ENCODE measurements at places on chromosomes 5 and 9.

DNA sequence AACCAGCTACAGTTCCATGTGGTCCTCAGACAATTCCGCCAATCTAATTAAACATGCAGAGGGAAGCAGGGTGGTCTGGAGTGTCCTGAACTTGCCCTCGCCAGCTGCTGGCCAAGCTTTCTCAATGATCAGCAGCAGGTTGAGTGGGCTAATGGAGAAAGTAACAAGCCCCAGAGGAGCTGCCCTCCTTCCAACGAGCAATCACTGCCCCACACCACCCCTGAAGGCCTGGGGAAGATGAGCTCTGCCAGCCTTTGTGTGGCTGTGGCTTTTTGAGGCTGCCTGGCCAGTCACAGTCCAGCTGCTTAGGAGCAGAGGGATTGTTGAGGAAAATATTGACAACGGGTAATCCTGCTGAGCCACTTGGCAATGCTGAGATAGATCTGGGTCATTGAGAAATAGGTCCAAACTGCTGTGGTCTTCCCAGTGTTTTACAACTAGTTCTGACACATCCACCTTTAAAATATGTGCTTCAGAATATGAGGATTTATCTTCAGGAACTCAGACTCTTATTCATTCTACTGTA lies 107.3 kb downstream of the CD180 start:
- no peak overlapping the region for H3K4me3 ChIP-seq
- no peaks in the 10 kb centered on the region for H3K27me3 ChIP-seq
- H3K4me1 ChIP-seq, result no peaks in the 10 kb centered on the region
- H3K36me3 ChIP-seq, result no peaks in the 10 kb centered on the region

- H3K4me1 ChIP-seq, result no peaks in the 10 kb centered on the region
- H3K27ac ChIP-seq, result no peak overlapping the region
- no peak overlapping the region for H3K4me3 ChIP-seq
Measured at GRCh38 chr5:169408731-169409130, 107.8 kb upstream of the SLIT3 start.

DNA sequence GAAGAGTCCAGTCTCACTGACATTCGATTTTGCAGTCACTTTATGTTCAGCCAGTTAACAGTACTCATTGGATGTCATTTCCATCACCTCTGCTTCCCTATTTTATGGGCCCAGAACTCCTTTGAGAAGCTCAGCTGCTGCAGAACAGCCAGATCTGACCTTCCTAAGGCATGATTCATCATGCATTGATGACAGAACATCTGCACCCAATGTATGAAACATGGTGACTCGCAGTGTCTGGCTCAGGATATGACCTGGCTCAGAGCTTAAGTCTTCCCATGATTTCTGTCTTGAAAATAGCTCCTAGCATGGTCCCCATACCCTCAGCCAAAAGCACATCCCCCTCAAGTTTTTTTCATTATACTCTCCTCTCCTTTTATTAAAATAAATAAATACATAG lies 92.6 kb upstream of the TRIM32 start:
- no peaks in the 10 kb centered on the region for H3K4me1 ChIP-seq
- H3K27me3 ChIP-seq, result no peaks in the 10 kb centered on the region
- no peak overlapping the region for H3K27ac ChIP-seq
- no peak overlapping the region for H3K4me3 ChIP-seq
- DNase-seq, result no peak

DNA sequence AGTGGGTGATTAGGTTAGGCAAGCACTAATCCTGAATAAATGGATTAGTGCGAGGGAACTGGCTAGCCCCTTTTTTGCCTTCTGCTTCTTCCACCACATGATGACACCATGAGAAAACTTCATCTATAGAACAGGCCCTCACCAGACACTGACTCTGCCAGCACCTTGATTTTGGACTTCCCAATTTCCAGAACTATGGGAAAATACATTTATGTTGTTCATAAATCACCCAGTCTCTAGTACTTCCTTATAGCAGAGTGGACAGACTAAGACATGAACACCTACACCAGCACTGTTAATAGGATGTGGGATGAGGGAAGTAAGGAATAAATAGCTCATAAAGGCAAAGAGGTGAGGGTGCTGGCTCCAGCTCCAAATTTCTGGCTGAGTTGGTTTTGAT lies 1.4 kb downstream of the ZNF622 start:
- no peak for DNase-seq
- peaks cover 2% of the 10 kb centered on the region for H3K36me3 ChIP-seq
- H3K27me3 ChIP-seq, result no peaks in the 10 kb centered on the region

- DNase-seq, result peak; percentile 53
- H3K36me3 ChIP-seq, result no peaks in the 10 kb centered on the region
- H3K4me3 ChIP-seq, result no peak overlapping the region
- no peaks in the 10 kb centered on the region for H3K27me3 ChIP-seq
- H3K4me1 ChIP-seq, result no peaks in the 10 kb centered on the region
Measured at GRCh38 chr5:64923151-64923685, 154.5 kb downstream of the CWC27 start.

- no peaks in the 10 kb centered on the region for H3K36me3 ChIP-seq
- DNase-seq, result no peak
- H3K27ac ChIP-seq, result no peak overlapping the region
Measured at GRCh38 chr5:40291338-40291737, 388.4 kb upstream of the PTGER4 start.

GRCh38 chr5:6087576-6087975 lies 290.8 kb downstream of the MED10 start:
- H3K4me3 ChIP-seq, result no peak overlapping the region
- no peak overlapping the region for H3K27ac ChIP-seq
- no peak for DNase-seq

- H3K36me3 ChIP-seq, result no peaks in the 10 kb centered on the region
- H3K27me3 ChIP-seq, result no peaks in the 10 kb centered on the region
- H3K4me3 ChIP-seq, result peak within 1 kb of the TSS; percentile 54
- DNase-seq, result peak; percentile 72
- H3K27ac ChIP-seq, result peak within 1 kb of the TSS; percentile 89
Measured at GRCh38 chr9:4489919-4490704, at the start of gene SLC1A1. Gene SLC1A1, plus strand, starts transcription at chr9:4490468. Its CDS starts 212 bp downstream, at chr9:4490680.

DNA sequence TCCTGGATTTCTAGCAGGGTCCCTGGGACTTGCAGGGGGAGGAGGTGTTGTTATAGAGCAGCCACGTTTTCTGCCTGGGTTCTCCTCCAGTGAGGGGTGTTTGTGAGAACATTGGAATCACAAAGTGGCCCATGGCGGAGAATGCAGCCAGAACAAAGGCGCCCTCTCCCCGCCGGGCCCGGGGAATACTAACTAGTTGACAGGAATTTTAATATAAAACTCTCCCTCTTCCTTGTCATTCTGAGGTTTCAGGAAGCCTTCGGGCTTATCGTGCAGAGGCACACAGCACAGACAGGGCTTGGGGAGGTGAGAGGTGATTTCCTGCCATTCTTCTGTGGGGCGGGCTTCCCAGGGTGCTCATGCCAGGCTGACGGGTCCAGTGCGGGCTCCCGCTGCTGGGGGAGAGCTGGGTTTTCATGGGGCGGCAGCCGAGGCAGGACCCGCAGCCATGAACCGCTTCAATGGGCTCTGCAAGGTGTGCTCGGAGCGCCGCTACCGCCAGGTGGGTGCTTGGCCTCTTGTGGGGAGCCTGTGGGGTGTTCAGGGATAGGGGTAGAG lies 37.7 kb downstream of the RGS3 start:
- H3K36me3 ChIP-seq, result no peaks in the 10 kb centered on the region
- H3K27ac ChIP-seq, result no peak overlapping the region
- H3K4me3 ChIP-seq, result no peak overlapping the region
- peak; percentile 50 for DNase-seq

DNA sequence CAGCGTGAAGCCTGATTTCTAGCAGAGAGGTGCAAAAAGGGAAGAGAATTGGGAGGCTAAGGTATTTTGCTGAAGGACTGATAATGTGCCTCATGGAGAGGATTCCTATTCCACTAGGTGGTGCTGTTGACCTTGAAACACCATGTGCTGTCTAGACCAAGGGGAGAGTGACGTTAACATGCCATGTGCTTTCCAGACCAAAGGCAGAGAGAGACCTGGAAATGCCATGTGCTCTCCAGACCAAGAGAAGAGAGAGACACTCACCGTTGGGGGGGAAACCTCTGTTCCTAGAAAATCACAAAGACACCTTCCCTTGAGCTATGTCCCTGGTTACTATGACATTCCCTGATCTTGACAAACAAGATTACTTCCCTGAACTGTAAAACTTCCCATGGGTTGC lies 286.0 kb upstream of the TUSC1 start:
- H3K4me1 ChIP-seq, result no peaks in the 10 kb centered on the region
- peak; percentile 95 for DNase-seq
- H3K27ac ChIP-seq, result no peak overlapping the region
- no peak overlapping the region for H3K4me3 ChIP-seq

DNA sequence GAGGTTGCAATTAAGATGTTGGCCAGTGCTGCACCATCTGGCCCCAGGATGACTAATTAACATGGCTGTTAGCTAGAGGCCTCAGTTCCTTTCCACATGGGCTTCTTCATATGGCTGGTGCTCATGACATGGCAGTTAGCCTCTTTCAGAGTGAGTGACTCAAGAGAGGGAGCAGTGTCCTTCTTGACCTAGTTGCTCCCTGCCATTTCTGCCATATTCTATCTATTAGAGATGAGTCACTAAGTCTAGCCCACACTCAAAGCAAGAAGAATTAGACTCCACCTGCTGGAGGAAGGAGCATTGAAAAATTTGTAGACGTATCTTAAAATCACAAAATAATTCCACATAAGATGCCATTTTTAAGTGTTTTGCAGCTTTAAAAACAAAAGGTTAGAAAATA lies 651.2 kb upstream of the CCNG1 start:
- H3K4me3 ChIP-seq, result no peak overlapping the region
- H3K27me3 ChIP-seq, result no peaks in the 10 kb centered on the region
- DNase-seq, result peak; percentile 18
- no peaks in the 10 kb centered on the region for H3K36me3 ChIP-seq
- no peak overlapping the region for H3K27ac ChIP-seq

DNA sequence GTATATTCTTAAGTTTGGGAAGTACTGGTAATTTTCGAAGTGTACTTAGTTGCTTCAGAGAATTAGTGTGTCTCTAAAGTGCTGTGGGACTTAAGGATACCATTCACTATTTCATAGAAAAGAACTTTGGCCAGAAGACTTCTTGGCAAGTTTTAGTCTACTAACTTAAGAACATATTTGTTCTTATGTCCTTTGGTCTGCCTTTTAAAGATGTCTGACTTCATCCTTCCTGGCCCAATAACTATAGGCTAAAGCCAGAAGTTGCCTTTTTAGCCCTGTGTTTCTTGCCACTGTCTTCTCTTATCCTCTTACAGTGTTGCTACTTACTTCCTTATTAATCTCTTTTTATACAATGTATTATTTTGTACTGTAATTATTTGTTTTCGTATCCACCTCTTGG lies 6.3 kb downstream of the RBM27 start:
- no peak overlapping the region for H3K4me3 ChIP-seq
- DNase-seq, result no peak
- H3K27ac ChIP-seq, result no peak overlapping the region
- H3K27me3 ChIP-seq, result no peaks in the 10 kb centered on the region

DNA sequence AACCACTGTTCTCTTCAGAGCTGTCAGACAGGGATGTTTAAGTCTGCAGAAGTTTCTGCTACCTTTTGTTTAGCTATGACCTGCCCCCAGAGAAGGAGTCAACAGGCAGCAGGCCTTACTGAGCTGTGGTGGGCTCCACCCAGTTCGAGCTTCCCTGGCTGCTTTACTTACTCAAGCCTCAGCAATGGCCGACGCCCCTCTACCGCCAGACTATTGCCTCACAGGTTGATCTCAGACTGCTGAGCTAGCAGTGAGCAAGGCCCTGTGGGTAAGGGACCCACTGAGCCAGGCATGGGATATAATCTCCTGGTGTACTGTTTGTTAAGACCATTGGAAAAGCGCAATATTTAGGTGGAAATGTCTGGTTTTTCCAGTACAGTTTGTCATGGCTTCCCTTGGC lies 229.6 kb downstream of the TMEM167A start:
- no peak for DNase-seq
- H3K36me3 ChIP-seq, result no peaks in the 10 kb centered on the region
- H3K4me1 ChIP-seq, result no peaks in the 10 kb centered on the region
- H3K27ac ChIP-seq, result no peak overlapping the region
- H3K4me3 ChIP-seq, result no peak overlapping the region

DNA sequence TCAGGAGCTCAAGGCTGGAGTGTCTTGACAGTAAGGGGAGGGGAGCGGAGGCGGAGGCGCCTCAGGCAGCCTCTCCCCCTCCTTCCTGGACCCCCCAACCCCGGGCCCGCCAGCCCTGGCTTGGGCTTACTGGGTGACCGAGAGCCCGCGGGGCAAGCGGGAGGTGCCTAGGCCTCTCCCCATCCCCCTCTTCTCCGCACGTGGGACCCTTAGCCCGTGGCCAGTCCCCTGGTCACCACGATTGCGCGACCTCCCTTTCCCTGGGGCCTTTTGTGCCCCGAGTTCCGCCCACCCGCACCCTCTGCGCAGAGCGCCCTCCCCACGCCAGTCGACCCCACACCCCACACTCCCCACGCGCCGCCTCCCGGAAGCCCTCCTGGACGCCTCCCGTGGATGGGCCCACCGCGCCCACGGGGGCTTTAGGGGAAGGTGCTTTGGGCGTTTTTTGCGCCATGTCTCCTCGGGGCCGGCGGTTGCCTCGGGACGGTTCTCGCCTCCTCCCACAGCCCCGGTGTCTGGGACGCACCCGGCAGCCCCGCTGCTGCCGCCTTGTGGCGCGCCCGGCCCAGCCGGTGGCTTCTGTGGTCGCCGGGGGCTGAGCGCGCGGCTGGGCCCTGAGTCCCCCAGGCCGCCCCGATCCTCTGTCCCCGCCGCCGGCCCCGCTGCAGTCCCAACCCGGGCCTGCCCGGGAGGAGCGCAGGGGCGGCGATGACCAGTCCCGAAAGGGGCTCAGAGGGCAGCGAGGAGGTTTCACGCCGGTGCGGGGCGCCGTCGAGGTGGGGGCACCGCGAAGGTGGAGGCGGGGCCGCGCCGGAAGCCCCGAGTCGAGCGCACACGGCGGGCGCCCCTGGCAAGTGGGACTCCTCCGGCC lies 3.2 kb downstream of the TOR4A start:
- no peaks in the 10 kb centered on the region for H3K36me3 ChIP-seq
- DNase-seq, result peak; percentile 62

DNA sequence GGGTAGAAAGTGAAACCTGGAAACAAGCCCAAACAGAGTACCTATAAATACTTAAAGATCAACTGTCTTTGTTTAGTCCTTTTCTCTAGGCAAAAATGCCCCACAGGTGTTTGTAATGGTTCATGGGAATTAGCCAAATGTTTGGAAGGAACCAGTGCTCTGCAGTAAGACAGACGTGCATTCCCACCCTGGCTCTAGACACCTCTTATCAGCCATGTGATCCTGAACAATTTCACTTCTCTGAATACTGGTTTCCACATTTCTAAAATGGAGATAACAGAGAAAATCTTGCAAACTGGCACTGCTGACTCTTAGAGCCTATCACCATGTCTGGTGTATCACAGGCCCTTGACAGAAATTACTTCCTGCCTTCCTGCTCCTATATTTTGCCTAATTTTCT lies 30.0 kb downstream of the GLIS3 start:
- DNase-seq, result no peak
- H3K27ac ChIP-seq, result no peak overlapping the region

All from mesendoderm (in vitro differentiated cells).